ENCODE measurements at places on chromosomes 2 and 18. TPM values are rescaled to one million over a fixed set of nuclear protein-coding genes. Genes with fewer than 3 reads are reported as not detected.

FBXO48 gene
- 1.2 TPM for total RNA-seq

SPATS2L gene
- 128 TPM for total RNA-seq

KCNG2 gene
- 0.21 TPM for total RNA-seq

MYOM1 gene
- 41.9 TPM for total RNA-seq

KCNG3 gene
- total RNA-seq, result 0.53 TPM

DUSP19 gene
- total RNA-seq, result 9.6 TPM

KIAA1328 gene
- 34.6 TPM for total RNA-seq

GPC1 gene
- total RNA-seq, result 21.1 TPM

COL4A3 gene
- total RNA-seq, result 0.74 TPM

TANC1 gene
- 47.5 TPM for total RNA-seq

IL36A gene
- total RNA-seq, result not detected

SPATA3 gene
- not detected for total RNA-seq

DCTN1 gene
- total RNA-seq, result 62.1 TPM

FAM124B gene
- total RNA-seq, result 13.1 TPM

PLCL1 gene
- 17.8 TPM for total RNA-seq

All from urinary bladder (tissue), 4 donors.